ENCODE measurements at places on chromosomes 16 and 17.

GRCh38 chr17:56440419-56440818, 153.1 kb upstream of the NOG start:
- no peak for DNase-seq

GRCh38 chr16:67260426-67261063, 11.8 kb downstream of the SLC9A5 start:
- DNase-seq = no peak

GRCh38 chr16:90010676-90011507, 8.4 kb downstream of the DBNDD1 start:
- DNase-seq = no peak

GRCh38 chr17:39231591-39232551, 6.1 kb upstream of the STAC2 start:
- no peak for DNase-seq

GRCh38 chr16:87431926-87432325, 39.8 kb downstream of the MAP1LC3B start:
- DNase-seq = no peak

DNA sequence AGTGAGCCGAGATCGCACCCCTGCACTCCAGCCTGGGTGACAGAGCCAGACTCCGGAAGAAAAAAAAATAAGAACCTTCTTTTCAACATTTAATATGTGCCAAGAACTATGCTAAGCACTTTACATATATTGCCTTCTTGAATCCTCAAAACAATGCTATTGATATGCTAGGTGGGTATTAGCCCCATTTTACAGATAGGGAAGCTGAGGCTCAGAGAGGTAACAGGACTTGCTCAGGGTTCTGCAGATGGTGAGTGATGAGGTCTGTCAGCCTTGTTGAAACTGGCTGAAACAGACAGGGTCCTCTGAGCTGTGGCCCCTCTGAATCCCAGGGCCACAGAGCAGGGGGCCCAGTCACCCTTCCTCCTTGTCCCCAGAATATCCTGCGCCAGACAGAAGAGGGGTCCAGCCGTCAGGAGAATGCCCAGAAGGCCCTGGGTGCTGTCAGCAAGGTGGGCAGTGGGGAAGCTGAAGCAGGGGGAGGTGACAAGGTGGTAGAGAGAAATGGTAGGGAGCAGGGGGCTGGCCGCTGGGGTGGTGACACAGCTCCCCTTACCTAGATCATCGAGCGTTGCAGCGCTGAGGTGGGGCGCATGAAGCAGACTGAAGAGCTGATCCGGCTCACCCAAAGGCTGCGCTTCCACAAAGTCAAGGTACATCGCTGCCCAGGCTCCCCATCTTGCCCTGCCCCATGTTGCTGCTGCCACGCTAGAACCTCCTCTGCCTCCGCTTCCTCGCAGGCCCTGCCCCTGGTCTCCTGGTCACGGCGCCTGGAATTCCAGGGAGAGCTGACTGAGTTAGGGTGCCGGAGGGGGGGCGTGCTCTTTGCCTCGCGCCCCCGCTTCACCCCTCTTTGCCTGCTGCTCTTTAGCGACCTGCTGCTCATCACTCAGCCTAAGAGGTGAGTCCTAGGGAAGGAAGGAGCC, 8.2 kb downstream of the ARHGEF15 start:
- DNase-seq = no peak

- DNase-seq = no peak
These were observed 66.1 kb downstream of the GTF3C1 start for GRCh38 chr16:27483624-27484023.
